ENCODE measurements at places on chromosomes 2 and 18.

- DNase-seq = no peak
These were observed 5.5 kb downstream of the RPE start for GRCh38 chr2:210007895-210008294.

DNA sequence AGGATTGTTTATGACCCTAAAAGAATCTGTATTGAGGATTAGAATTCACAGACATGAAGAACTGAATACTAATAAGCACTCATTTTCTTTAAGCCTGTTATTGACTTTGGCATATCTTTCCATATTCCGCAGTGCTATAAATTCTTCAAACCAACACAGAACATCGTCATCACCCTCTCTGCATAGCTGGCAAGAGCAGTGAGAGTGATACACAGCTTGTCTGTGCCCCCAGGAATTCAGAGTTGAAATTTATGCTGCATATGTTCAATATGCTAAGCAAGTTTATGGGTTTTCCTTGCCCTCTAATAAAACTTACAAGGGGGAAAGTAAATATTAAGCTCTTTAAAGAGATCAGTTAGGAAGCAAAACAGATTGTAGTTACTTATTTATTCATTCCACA is 32.7 kb downstream of the CTLA4 start:
- DNase-seq = no peak

- no peak for DNase-seq
These were observed 92.1 kb downstream of the PXDN start for GRCh38 chr2:1652034-1652790.

DNA sequence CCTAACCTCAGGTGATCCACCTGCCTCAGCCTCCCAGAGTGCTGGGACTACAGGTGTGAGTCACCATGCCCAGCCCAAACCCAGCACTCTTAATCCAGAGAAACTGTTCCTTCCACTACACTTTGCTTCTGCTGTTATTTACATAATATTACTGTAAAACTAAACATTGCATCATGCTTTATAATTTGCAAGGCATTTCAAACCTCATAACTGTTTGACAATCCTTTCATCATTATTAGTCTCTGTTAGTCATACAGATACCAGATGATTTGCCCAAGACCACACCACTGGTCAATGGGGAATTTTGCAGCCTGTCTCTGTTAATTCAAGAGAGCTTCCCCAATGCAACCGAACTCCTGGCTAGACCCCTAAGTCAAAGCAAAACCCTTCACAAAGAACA is 338.3 kb downstream of the ALK start:
- no peak for DNase-seq

GRCh38 chr2:33442528-33443079 is 33.8 kb upstream of the RASGRP3 start:
- peak; percentile 78 for DNase-seq

- no peak for DNase-seq
These were observed 128.0 kb downstream of the GPD2 start for GRCh38 chr2:156563994-156564753.

DNA sequence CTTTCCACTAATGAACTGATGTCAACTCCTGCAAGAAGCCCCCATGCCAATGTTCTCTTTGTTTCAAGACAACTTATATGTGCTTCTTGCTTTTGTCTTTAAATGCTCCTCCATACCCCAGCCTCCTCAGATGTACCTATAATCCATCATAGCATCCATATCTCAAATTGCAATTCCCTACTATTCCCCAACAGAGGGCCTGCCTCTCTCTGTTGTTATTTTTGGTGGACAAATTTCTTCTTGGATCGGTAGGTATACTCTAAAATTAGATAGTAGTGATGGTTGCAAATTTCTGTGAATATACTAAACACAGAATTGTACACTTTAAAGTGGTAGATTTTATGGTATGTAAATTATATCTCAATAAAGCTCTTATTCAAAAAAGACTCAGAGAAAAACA is 820.1 kb downstream of the METTL4 start:
- DNase-seq = no peak

GRCh38 chr2:20447437-20448245 is 767 bp downstream of the RHOB start:
- DNase-seq = no peak

DNA sequence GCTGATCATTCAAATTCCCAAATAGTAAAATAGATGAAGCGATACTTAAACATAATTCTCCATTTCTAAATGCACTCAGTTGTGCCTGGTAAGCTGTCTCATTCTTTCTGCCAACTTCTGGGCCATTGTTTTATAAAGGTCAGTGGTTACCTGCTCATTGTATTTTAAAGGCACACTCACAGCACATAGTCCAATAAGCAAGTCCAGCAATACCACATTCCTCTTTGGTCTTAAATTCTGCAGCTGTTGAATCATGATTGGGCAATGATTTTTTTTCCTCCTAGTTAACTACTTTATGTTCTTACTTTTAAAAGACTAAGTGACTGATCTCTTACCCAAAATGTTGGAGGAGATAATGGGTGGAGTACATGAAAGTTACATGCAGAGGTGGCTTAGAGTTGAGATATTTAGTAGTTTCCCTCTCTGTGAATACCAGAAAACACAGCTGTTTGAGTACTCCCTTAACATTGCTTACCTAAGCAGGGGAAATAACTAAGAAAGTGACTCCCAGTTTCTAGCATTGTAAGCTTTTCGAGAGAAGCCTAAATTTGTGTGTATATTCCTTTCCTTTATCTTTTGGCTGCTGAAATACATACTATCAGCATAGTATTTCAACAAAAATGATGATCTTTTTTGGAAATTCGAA is 220.7 kb downstream of the CAMKMT start:
- no peak for DNase-seq

DNA sequence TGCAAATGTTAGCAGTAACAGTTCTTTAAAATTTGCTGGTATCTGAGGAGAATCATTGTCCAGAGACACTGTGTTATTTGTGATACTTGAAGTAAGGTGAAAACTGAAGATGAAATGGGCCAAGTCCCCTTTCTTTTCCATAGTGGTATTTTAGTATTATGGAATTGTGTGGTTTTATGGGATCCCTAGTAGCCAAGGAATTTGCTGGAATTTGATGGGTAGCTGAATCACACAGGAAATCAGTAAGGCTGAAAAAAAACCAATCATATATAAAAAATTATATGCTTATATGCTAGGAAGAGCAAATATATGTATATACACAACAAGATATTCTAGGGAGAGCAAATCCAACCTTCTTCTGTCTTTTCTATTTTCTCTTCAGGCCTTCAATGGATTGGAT is 54.2 kb upstream of the TACR1 start:
- DNase-seq = no peak

- DNase-seq = no peak
These were observed 864.2 kb upstream of the LRATD1 start for GRCh38 chr2:13768274-13768673.

DNA sequence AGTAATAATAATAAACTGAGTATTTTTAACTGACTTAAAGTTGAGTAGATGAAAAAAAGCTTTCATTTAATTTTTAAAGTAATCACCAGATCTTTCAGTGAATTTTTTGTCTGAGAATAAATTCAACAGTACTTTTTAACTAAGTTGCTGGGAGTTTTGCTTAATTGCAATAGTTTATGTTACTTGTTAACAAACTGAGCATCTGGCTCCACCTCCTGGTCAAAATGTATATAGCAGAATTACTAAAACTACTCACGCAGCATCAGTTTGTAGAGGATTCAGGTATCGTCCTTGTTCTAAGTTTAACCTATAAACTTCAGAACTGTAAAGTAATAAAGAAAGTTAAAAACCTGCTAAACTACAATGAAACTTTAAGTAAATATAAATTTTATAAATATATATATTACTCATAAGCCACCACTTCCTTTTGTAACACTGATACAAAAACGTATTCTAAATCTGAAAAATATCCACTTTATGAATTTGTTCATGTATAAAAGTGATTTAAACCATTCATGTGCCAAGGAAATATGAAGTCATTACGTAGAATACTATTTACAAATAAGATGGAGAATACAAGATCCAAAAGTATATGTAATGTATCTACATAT is 21.3 kb downstream of the NOL10 start:
- peak; percentile 53 for DNase-seq

DNA sequence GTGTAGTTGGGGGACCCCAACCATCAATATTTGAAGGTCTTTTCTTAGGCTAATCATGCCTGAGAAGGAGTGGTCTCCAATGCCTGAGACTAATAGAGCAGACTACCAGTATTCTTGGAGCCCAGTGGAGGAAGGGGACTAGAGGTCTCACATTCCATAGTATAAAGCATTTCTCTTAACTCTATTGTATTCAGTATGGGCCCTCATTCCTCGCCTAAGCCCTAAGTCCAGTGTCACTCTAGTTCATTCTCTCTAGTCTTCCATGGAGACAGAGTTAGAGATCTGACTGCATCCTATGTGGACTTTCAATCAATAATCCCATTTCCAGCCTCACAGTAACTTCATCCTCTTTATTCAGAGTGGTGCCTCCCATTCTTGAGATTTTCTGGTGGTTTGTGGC is 29.7 kb upstream of the MAP4K4 start:
- DNase-seq = no peak

DNA sequence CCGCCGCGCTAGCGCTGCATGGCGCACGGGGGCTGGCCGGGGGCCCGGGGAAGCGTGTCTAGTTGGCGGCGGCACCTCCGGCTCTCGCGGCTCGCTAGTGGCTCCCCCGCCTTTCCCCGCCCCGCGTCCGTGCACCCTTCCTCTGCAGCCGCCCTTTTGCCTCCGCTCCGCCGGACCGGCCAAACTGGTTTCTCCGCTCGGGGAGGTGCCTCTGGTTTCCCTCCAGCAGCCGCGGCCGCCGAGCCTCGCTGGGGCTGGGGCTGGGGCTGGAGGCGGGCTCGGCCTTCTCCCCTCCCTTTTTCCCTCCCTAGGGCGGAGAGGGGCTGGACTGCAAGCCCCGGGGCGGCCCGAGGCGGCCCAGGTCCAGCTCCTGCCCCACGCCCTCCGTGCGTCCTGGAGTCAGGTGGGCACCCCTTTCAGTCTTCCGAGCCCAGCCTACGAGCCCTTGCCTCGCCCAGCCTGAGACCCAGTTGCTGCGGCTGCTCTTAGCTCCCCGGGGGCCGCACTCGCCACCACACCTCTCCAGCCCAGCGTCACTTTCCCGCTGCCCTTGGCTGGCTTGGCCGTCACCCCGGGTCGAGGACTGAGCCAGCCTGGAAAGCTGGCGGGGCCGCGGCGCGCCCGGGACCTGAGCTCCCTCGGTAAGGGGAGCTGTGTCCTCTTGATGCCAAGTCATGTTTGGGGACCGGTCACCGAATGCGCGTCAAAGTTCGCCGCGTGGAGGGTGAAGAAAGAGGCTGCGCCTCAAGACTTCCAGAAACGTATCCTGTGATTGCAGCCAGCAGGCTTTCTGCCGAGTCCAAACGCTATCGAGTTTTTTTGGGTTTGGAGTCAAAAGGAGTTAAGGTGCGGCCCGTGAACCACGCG is at the start of gene ATP8B1:
Gene ATP8B1 (minus strand): TSS at position 213 of the 867 bp plus-strand sequence. CDS start 71,508 bp downstream, outside the sequence.
- DNase-seq = no peak

GRCh38 chr2:67772216-67773170 is 290.3 kb downstream of the C1D start:
- no peak for DNase-seq

DNA sequence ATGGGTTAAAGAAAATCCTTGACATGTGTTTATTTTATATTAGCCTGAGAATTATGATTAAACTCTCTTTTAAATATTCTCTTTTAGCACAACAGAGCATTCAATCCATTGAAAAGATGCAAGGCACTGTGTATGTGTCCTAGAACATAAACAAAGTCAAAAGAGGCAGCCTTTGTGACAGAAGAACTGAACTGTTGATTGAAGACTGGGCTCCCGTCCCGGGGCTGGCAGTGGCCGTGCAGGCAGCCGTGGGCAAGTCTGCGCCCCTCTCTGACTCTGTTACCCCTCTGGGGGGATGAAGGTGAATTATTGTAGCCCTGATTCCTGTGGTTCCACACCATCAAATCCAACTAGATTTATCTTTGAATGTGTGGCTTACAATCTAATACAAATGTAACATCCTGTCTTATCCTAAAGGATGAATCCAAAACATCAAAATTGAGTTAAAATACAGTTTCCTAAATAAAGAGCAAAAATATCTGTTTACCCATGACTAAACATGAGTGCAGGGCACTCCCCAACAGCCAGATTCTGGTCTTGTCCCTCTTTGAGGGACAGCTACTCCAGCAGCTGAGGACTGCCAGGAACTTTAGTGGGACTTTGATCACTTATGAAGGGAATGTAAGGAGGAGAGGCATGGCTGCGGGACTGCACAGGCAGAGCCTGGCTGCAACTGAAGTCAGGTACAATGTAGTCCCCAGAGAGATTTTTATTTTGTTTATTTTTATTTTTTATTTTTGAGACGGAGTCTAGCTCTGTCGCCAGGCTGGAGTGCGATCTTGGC is 37.3 kb upstream of the SH3BP4 start:
- no peak for DNase-seq

GRCh38 chr2:11786592-11786991 is 40.2 kb downstream of the LPIN1 start:
- no peak for DNase-seq

GRCh38 chr2:69943000-69943842 is 18.2 kb downstream of the ASPRV1 start:
- no peak for DNase-seq

DNA sequence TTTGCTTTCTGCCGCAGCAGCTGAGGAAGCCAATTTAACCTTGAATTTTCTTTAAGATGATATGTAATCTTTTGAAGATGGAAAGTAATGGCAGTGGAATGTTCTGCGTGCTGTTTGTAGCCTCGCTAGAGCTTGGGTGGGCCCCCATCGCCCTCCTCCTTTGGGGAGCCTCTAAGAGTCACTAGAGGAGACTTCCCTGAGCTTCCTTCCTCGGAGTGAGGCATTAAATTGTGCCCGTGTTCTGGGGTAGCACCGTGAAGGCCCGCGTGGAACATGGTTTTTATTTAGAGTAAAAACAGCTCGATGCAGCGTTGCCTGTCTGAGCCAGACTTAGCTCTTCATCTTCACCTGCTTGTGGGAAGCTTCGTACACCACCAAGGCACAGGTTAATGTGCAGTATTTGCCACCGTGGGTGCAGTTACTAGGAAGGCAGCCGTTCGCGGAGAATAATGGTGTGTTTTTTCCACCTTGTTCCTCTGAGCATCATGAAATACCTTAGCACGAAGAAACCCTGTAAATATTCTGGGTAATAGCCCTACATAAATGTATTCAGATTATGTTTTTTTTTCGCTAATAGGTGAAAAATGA is 38.5 kb downstream of the NCK2 start:
- no peak for DNase-seq

- DNase-seq = no peak
These were observed 100.9 kb downstream of the WDSUB1 start for GRCh38 chr2:159185401-159186130.

GRCh38 chr2:218970894-218971293 is 11.4 kb downstream of the CDK5R2 start:
- DNase-seq = no peak

DNA sequence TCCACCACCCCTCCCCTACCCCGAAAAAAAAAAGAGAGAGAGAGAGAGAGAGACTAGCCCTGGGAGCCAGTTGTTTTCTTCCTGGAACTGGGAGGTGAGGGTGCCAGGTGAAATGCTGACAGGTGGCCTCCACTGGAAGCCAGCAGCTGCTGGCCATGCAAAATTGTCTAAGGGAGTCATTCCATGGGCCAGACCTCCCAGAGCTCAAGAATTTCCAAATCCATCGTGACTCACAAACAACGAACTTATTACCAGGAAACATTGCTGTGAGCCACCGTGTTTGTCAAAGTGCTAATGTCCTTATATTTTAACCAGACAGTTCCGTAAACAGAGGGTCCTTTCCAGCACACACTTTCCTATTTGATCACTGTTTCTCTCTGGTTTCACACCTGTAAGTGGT is 68.5 kb upstream of the PID1 start:
- DNase-seq = no peak

All from fibroblast of the conjunctiva (primary cell).